ENCODE measurements at places on chromosomes 7 and 10.

DNA sequence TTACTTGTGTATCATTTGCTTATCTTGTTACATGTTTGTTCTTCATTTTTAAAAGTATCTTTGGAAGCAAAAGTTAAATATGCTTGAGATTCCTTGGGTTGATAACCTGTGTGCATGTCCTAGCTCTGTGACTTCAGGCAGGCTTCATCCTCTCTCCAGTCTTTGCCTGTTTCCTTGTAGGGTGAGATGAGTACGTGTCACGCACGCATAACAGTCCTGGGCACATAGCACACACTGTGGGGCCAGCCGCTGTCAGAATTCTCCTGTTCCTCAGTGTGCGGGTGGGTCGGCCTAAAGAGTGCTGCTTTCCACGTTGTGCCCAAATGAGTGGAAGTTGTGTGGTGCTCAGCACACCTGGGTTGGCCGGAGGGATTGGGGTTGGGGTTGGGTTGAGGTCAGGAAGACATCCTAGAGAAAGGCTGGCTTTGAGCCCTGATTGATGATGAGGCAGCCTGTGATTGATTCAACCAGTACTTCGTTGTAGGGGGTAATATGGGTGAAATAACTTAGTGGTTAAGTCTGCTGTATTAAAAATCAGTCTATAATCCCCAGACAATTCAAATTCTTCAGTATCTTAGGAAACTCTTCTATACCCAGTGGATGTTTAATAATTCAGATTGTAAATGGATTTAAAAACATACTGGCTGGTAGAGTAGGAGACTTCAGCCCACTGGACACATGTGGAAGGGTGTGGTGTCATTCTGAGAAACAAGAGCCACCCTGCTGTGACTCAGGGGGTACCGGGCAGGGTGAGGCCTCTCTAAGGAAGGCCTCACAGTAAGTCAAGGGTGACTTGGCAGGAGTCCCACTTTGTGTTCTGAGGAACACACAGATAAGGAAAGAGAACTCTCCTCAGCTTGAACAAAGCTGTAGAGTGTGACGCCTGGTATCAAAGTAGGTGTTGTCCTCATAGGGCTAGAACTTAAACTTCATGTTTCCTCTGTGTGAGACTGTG lies 54.8 kb downstream of the DAGLB start:
- DNase-seq: peak; percentile 84

DNA sequence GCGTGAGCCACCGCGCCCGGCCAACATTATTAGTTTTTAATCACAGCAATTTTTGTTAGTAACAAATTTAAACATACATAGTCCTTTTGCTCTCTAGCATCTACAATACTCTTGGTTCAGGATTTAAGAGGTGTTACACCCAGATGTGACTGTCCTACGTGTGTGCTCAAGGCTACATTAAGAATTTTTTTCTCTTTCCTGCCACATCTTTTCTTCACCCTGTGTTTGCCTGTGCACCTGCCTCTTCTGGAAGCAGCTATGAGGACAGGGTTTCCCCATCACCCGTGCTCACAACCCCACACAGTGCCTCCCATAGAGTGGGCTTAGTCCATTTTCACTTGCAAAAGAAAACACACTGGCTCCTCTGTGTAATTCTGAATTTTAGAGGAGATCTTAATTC lies 186.7 kb upstream of the KLF6 start:
- DNase-seq: no peak

GRCh38 chr7:1953199-1954190 lies 279.2 kb downstream of the MAD1L1 start:
- no peak for DNase-seq

- DNase-seq: peak; percentile 24
These were observed 46.8 kb downstream of the IPMK start for GRCh38 chr10:58220769-58221451.

DNA sequence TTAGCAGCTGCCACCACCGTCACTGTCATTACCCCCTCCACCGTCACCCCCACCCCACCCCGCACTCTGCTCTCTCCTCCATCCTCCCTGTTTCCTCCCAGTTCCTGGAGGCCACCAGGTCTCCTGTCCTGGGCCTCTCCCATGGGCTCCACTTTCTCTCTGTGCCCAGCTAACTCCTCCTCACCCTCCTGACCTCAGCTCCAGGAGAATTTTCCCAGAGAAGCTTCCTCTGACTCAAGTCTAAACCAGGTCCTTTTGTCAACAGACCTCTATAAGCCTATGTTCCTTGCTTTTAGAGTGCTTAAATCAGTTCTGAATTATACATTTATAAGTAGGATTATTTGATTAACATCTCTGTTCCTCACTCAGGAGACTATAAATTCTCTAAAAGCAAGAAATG lies 150.0 kb downstream of the ARHGAP12 start:
- DNase-seq: no peak

DNA sequence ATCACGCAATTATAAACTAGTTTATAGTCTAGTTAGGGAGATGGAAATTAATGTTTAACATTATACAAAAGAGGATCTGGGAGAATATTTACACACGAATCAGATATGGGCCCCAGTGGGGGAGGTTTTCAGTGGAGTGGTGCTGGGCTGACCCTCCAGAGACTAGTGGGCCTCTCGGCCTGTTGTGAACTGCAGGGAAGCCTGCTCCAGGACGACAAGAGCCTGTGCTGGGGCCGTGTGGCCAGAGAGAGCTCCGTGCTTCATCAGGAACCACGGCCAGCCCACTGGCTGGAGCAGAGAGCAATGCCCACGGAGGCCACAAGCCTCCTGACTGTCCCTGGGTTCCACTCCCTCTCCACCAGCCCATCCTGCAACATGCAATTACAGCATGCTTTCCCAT lies 11.3 kb upstream of the ESYT2 start:
- DNase-seq: no peak

All from brain microvascular endothelial cell (primary cell).